ENCODE measurements at places on chromosomes 5 and 9.

DNA sequence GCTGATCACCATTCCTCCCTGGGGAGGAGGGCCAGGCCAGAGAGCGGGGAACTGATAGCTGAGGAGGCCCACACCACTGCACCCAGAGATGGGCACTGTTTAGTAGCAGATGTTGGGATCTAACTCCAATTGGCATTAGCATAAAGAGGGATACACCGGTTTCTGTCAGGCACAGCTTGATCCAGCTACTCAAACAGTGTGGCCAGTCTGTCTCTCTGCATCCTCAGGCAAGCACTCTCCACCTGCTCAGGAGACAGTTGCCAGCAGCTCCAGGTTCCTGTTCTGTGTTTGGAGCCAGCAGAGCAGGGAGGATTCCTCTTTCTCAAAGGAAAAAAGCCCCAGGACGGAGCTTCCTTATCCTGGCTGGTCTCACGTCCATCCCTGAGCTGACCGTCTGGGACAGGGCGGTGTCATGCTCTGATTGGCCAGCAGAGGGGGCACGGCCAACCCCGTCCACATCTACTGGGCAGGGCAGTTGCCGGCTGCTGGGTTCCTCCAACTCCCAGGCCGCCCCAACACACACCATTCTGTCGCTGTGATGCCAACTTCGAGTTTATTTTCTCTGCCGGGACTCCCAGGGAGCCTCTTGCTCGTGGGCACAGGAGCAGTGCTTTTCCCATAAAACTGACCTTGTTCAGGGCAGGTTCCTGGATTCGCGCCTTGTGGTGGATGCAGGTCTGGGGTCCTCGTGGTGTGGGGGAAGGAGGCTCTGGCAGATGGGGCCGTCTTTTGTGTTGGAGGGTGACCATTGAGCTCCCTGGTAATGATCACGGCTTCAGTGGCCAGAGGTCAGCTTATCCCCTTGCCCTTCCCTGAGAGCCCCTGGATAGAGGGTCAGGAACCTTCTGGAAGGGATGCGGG is 47.9 kb downstream of the COL5A1 start:
- no peak for DNase-seq

DNA sequence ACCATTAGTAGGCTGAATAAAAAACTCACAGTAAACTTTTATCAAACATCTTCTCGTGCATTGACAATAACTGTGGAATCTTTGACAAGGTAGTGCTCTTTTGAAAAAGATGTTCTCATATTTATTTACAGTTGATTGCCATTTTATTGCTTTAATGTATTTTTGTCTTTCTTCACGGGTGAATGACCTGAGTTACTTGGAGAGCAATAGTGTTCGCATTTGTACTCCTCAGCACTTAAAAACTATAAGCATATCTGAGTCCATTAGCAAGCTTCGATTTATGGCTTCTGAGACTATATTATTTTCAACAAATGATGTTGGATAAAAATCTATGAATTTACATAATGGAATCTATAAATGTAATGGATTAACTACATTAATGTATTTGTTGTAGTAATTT is 1012.3 kb downstream of the CDH9 start:
- no peak for DNase-seq

DNA sequence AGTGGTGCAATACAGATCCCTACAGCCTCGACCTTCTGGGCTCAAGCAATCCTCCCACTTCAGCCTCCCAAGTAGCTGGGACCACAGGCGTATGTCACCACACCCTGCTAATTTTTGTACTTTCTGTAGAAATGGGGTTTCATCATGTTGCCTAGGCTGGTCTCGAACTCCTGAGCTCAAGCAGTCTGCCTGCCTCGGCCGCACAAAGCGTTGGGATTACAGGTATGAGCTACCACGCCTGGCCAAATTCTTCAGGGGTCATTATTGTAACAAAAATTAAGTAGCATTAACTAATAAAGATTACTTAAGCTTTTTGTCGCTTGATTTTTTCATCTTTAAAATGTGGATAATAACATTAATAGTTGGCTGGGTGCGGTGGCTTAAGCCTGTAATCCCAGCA is 195.3 kb upstream of the IER5L start:
- DNase-seq = no peak

GRCh38 chr5:37198842-37199241 is 50.3 kb downstream of the CPLANE1 start:
- no peak for DNase-seq

DNA sequence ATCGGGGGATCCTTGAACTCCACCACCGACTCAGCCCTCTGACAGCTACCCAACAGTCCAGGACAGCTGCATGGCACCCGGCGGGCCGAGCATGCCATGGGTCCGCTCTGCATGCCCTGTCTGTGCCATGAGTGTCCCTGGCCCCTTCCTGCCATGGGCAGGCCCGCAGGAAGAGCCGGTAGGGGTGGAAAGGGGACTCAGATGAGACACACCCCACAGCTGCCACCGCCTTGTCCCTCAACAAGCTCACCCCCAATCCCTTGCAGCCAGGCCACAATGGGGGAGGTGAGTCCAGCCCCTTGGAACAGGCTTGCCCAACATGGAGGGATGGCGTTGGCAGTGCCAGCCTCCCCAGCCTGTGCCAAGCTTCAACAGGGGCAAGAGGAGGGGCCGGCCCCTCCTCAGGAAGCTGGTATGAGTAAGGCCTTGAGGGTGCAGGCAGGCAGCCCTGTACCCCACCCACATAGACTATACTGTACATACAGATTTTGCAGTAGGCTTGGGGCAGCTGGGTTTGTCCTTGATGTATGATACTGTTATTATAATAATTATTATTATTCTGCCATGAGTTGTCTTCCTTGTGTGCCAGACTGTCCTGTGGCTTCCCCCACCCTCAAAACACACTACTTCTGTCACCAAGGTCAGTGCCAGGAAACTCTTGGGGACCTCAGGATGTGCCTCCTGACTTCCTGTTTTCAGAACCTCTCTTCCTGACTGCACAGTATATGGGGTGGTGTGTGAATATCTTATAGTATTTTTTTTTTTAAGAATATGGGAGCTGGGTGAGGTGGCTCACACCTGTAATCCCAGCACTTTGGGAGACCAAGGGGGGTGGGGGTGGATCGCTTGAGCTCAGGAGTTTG is 12.0 kb upstream of the SLC34A1 start:
- DNase-seq = no peak

- no peak for DNase-seq
Observed at GRCh38 chr5:150641006-150641570, 628 bp downstream of the SYNPO start.

Data from NCI-H1436 (cell line).